ENCODE measurements at places on chromosomes 2 and 18.
A peak's percentile ranks its signal among the peaks of the same experiment; 100 is the strongest.

DNA sequence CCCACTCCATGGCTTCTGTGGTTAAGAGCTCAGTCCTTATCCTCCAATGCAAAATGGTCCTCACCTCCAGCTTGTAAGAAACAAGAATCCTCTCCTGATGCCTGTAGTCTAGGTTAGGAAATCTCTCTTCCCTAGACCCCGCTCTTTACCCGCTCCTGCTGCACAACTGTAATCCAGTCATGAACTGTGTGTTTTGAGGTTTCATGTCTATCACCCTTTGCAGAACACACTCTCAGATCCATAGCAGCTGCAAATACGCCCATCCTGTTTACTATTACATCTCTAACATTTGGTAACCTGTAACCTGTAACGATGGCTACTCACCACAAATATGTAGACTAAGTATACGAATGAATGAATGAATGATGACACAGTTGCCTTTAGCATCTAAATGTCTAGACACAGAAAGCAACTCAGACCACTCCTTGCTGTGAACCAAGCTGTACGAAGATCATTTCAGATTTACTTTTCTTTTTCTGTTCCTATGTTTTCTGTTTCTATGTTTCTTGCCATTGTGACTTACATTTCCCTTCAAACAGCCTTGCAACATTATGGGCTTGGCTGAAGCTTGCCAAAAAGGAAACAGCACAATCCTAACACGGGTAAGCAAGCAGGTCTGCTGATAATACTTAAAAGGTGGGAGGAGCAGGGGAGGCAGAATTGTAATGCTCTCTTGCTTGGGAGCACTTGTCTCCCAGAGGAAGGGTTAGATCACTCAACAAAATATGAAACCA lies 53.7 kb downstream of the EPHA4 start:
- no peak for DNase-seq
- H3K4me3 ChIP-seq = no peak overlapping the region
- peaks cover 8% of the 10 kb centered on the region for H3K4me1 ChIP-seq
- no peaks in the 10 kb centered on the region for H3K27me3 ChIP-seq

DNA sequence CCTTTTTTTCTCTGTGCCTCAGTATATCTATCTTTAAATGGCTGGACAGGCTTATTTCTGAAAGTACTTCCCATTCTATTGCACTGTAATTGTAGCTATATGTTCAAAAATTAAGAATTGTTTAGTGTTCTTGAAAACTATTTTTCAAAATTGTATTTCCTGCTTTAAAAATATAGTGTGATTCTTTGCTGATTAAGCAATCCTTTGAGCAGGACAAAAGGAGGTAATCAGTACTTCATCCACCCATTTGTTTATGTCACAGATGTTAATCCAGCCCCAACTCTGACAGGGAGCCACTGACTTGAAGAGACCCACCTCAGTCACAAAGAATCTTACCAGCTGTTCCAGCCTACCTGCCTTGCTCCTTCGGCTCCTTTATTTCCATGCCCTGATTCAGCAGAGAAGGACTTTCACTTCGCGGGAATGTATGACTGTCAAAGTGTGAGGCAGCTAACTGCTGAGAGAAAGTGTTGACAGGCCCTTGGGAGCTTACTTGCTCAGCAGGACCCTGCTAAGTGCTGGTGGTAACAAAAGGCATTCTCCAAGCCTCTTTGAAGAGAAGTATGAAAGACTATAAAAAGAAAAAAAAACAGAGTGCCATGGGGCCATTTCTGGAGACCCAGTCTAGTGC lies 393.3 kb upstream of the CYRIA start:
- DNase-seq = no peak
- H3K4me1 ChIP-seq = peaks cover 28% of the 10 kb centered on the region
- H3K4me3 ChIP-seq = no peak overlapping the region

- H3K27me3 ChIP-seq = no peaks in the 10 kb centered on the region
- no peak overlapping the region for H3K4me3 ChIP-seq
- H3K36me3 ChIP-seq = peaks cover 62% of the 10 kb centered on the region
- no peak for DNase-seq
Observed at GRCh38 chr2:10779776-10780490, 32.7 kb downstream of the PDIA6 start.

DNA sequence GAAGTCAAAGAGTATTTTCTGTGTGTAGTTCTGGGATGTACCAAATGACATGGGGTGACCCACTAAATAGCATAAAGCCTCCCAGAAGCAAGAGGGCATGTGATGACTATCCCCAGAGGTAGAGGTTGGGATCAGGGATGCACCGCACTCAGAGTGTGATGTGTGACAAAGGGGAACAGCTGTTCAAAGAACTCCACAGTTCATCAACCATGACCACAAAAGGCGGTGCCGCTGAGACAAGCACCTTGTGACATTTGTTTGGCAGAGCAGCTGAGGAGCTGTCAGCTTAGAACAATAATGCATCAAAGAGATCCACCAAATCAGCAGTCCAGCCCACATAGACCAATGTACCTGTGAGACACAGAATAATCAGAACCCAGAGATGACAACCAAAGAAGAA lies 81.3 kb downstream of the VWC2L start:
- no peaks in the 10 kb centered on the region for H3K4me1 ChIP-seq
- no peak overlapping the region for H3K27ac ChIP-seq
- no peaks in the 10 kb centered on the region for H3K36me3 ChIP-seq
- no peaks in the 10 kb centered on the region for H3K27me3 ChIP-seq
- DNase-seq = no peak

- H3K27me3 ChIP-seq = peaks cover 3% of the 10 kb centered on the region
- H3K4me1 ChIP-seq = no peaks in the 10 kb centered on the region
- no peaks in the 10 kb centered on the region for H3K36me3 ChIP-seq
Observed at GRCh38 chr2:215479536-215480240, 43.8 kb upstream of the FN1 start.

- peaks cover 4% of the 10 kb centered on the region for H3K36me3 ChIP-seq
- peaks cover 62% of the 10 kb centered on the region for H3K4me1 ChIP-seq
- peak overlapping the region; percentile 42 for H3K27ac ChIP-seq
- no peaks in the 10 kb centered on the region for H3K27me3 ChIP-seq
- H3K4me3 ChIP-seq = peak overlapping the region; percentile 36
- no peak for DNase-seq
Observed at GRCh38 chr18:24055009-24055804, 40.7 kb downstream of the TTC39C start.

- no peaks in the 10 kb centered on the region for H3K36me3 ChIP-seq
- DNase-seq = no peak
- H3K4me3 ChIP-seq = no peak overlapping the region
- peaks cover 7% of the 10 kb centered on the region for H3K27me3 ChIP-seq
Observed at GRCh38 chr2:111106706-111107105, 14.0 kb upstream of the BCL2L11 start.

- H3K4me1 ChIP-seq = no peaks in the 10 kb centered on the region
- no peaks in the 10 kb centered on the region for H3K36me3 ChIP-seq
Observed at GRCh38 chr18:6994056-6994770, 123.4 kb downstream of the LAMA1 start.

DNA sequence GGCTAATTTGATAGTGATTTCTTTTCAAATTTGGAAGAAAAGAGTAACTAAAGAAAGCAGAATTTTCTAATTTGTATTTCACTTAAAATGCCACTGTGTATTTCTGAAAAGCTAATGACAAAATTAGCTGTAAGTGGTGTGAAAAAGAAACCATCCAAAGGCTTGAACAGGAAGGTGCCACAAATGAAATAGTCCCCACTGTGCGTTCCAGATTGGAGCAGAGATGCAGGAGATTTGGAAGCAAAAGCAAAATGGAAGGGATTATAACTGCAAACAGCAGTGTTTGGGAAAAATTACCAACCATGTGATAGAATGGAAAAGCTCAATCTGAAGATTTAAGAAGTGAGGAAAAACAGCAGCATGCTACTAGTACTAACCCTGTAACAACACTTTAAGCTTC lies 498.7 kb downstream of the SUCLG1 start:
- H3K36me3 ChIP-seq = no peaks in the 10 kb centered on the region
- no peaks in the 10 kb centered on the region for H3K27me3 ChIP-seq
- H3K4me1 ChIP-seq = no peaks in the 10 kb centered on the region
- no peak for DNase-seq
- no peak overlapping the region for H3K4me3 ChIP-seq

GRCh38 chr2:224158061-224158460 lies 119.0 kb upstream of the SERPINE2 start:
- peaks cover 8% of the 10 kb centered on the region for H3K27me3 ChIP-seq
- no peak for DNase-seq
- H3K4me3 ChIP-seq = no peak overlapping the region
- H3K27ac ChIP-seq = no peak overlapping the region
- H3K4me1 ChIP-seq = no peaks in the 10 kb centered on the region
- no peaks in the 10 kb centered on the region for H3K36me3 ChIP-seq

DNA sequence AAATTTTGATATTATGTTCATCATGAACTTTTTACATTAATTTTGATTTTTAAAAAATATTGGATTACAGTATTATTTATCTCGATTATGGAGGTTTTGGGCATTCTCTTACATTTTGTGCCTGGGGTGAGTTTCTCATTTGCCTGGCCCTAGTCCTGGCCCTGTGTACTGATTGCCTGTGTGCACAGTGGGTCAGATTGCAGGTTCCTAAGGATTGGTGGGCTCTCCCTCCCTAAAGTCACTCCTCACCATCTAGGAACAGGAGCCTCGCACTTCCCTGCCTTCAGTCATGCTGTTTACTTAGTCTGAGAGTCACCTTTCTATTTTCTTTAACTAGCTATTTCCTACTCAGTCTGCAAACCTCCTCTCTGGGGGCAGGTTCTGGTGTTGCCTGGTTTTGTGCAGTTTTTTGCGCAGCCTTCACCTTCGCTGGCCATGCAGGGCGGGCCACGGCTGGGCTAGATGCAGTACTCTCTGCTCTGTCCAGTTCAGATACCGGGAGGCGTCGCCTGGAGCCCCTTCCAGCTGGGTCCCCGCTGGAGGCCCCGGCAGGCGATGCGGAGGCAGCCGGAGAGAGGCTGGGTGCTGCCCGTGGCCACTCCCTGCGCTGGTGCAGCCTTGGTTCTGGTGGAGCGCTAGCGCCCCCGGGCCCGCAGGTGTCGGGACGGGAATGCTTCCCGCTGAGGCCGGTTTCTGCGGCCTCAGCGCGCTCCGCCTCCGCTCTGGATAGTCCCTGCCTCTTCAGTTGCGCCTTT lies 23.3 kb upstream of the MC5R start:
- peaks cover 4% of the 10 kb centered on the region for H3K4me1 ChIP-seq
- no peak overlapping the region for H3K4me3 ChIP-seq
- no peak for DNase-seq
- H3K36me3 ChIP-seq = no peaks in the 10 kb centered on the region

DNA sequence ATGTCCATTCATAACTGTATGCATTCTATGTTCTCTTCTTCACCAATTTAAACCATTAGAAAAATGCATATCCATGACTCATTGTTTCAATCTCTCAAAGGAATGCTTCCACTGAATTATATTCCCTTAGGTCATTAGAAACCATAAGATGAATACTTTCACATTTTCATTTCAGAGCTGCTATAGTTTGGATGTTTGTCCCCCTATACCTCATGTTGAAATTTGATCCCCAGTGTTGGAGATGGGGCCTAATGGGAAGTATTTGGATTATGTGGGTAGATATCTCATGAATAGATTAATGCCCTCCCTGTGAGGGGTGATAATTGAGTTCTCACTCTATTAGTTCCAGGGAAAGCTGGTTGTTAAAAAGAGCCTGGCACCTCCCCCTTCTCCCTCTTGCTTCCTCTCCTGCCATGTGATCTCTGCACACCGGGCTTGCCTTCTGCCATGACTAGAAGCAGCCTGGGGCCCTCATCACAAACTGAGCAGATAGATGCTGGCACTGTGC lies 35.7 kb downstream of the THUMPD2 start:
- H3K27ac ChIP-seq = peak overlapping the region; percentile 42
- no peak for DNase-seq
- peaks cover 68% of the 10 kb centered on the region for H3K36me3 ChIP-seq
- H3K4me3 ChIP-seq = no peak overlapping the region
- H3K27me3 ChIP-seq = no peaks in the 10 kb centered on the region

DNA sequence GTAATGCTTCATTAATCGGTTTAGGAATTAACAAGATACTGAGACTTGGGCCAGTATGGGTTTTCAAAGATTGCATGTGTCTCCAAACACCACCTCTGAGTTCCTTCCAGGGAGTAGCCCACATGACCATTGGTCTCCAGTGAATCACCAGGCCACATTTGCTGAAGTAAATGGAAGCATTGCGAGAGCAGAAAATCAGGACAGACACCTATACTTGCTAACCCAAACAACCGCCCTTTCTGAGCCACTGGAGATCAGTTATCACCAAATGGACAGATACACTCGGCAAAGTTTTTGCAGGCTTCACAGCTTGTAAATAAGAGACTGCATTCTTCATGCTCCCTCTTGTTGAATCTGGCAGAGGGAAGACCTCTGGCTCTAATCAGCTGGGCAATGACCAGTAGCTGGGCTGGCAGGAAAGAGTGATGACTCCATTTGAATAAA lies 40.9 kb downstream of the GATA6 start:
- H3K36me3 ChIP-seq = no peaks in the 10 kb centered on the region
- H3K4me3 ChIP-seq = no peak overlapping the region
- H3K27me3 ChIP-seq = peaks cover 2% of the 10 kb centered on the region
- H3K27ac ChIP-seq = no peak overlapping the region

DNA sequence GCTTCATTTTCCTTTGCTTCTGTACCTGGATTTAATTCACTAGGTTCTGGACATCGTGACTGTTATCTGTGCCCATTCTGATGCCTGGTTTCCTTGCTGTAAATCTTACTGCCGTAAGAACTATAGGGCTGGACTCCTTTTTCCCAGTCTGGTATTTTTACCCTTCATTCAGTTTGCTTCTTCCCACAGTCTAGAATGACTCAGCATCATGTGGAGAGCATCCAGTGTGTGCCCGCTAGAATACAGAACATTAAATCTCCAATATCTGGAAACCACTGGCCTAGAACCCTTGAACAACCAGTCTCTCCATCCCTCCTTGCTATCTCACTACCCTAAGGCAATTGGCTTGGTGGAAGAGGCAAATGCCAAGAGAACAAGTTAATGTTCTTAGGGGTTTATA lies 1075.4 kb upstream of the ZEB2 start:
- no peaks in the 10 kb centered on the region for H3K27me3 ChIP-seq
- no peak for DNase-seq
- no peaks in the 10 kb centered on the region for H3K36me3 ChIP-seq

DNA sequence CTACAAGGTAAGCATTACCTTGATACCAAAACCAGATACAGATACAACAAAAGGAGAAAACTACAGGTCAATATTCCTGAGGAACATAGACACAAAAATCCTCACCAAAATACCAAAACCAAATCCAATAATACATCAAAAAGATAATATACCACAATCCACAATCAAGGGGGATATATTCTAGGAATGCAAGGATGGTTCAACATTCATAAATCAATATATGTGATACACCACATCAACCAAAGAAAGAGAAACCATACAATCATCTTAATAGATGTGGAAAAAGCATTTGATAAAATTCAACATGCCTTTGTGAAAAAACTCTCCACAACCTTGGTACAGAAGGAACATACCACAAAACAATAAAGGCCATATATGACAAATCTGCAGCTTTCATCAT lies 28.4 kb downstream of the DNAH7 start:
- no peak for DNase-seq
- no peak overlapping the region for H3K27ac ChIP-seq
- peaks cover 4% of the 10 kb centered on the region for H3K36me3 ChIP-seq

DNA sequence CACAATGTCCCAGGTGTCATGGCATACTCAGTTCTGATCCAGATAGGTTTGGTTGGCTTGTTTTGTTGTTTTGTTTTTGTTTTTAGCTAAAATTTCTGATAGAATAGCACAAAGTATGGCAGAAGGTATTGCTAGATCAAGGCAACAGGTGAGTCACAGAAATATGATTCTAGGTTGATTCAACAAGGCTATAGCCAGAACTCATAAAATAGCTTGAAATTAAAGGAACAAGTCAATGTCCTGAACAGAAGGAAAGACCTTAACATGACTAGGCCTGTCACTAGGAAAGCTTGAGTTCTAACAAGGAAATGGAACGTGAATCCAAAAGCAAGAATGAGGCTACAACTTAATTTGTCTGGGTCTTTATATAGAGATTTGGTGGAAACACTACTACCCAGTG lies 157.1 kb downstream of the GALNT3 start:
- no peak for DNase-seq
- H3K27me3 ChIP-seq = no peaks in the 10 kb centered on the region
- no peak overlapping the region for H3K4me3 ChIP-seq
- H3K4me1 ChIP-seq = no peaks in the 10 kb centered on the region
- no peaks in the 10 kb centered on the region for H3K36me3 ChIP-seq
- no peak overlapping the region for H3K27ac ChIP-seq
